ENCODE measurements at places on chromosomes 11 and 22.

DNA sequence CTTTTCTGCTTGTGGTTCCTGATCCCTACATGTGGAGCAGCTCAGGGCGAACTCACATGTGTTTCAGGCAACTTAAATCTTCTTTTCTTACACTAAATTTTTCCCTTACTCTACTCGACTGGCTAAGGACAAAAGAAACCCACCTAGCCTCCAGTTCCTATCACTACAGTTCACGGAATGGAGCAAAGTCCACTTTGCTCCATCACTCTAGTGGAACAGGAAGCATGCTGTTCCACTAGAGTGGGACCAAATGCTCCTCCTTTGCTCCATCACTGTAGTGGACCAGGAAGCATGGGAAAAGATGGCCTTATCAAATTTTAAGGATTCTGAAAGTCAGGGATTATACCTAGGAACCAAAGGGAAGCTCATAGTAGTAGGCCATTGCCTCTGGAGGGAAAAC lies 36.1 kb downstream of the PDE3B start:
- H3K36me3 ChIP-seq: no peaks in the 10 kb centered on the region
- DNase-seq: no peak
- no peak overlapping the region for H3K4me3 ChIP-seq
- H3K27me3 ChIP-seq: no peaks in the 10 kb centered on the region
- peak overlapping the region; percentile 59 for H3K27ac ChIP-seq
- peaks cover 7% of the 10 kb centered on the region for H3K4me1 ChIP-seq

DNA sequence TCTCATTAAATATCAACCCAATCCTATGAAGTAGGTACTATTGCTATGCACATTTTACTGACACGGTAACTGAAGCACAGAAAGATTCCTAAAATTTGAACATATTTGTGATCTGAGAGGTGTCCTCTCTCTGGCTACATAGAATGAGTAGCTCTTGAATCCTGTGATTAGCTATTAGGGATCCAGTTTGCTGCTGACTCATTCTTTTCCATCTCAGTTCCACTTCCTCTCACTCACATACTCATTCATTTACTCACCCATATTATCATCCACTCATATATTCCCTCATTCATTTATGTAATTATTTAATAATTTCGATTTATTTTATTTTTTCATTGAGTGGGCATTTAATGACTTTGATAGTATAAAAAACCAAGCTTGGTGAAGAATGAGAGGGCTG lies 42.7 kb downstream of the OR5B17 start:
- no peak overlapping the region for H3K4me3 ChIP-seq
- no peaks in the 10 kb centered on the region for H3K27me3 ChIP-seq
- DNase-seq: no peak
- H3K4me1 ChIP-seq: no peaks in the 10 kb centered on the region
- no peaks in the 10 kb centered on the region for H3K36me3 ChIP-seq

GRCh38 chr11:70580036-70580805 lies 181.9 kb downstream of the CTTN start:
- H3K36me3 ChIP-seq: no peaks in the 10 kb centered on the region
- H3K4me3 ChIP-seq: no peak overlapping the region

DNA sequence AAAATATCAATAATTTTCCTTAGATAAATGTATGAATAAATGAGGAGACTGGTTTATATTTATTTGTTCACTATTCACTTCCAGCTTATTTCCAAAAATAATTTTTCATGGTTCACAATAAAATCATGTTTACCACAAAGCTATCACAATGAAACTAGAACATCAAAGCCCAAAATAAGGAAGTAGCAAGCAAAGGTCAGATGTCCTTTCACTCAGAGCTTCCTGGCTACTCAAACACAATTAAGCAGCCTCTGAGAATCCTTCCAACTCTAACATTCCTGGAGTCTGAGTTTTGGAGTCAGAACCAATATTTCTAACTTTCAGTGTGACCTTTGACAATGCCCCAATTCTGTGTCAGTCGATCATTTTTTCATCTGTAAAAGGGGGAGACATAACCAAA lies 527.0 kb downstream of the SOX6 start:
- H3K27me3 ChIP-seq: peaks cover 43% of the 10 kb centered on the region
- no peaks in the 10 kb centered on the region for H3K36me3 ChIP-seq
- no peak for DNase-seq
- no peak overlapping the region for H3K4me3 ChIP-seq
- H3K27ac ChIP-seq: no peak overlapping the region

DNA sequence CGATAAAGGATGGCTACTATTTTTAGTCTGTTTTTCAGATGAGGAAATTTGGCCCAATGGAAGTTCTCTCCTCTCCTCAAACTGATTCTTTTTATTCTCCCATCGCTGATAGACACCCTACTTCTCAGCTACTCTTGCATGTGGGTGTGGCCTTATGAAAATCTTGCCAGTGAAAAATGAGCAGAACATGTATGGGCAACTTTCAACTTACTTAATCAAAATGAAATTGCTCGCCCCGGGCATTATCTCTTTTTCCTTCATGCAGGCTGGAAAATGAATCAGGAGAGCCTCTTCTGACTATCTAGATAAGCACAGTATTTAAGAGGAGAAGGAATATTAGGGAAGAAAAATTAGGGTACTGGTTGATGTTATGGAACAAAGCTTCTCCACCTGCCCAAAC lies 2354.7 kb upstream of the RAG2 start:
- no peak overlapping the region for H3K4me3 ChIP-seq
- H3K4me1 ChIP-seq: no peaks in the 10 kb centered on the region
- no peaks in the 10 kb centered on the region for H3K27me3 ChIP-seq
- no peak for DNase-seq

DNA sequence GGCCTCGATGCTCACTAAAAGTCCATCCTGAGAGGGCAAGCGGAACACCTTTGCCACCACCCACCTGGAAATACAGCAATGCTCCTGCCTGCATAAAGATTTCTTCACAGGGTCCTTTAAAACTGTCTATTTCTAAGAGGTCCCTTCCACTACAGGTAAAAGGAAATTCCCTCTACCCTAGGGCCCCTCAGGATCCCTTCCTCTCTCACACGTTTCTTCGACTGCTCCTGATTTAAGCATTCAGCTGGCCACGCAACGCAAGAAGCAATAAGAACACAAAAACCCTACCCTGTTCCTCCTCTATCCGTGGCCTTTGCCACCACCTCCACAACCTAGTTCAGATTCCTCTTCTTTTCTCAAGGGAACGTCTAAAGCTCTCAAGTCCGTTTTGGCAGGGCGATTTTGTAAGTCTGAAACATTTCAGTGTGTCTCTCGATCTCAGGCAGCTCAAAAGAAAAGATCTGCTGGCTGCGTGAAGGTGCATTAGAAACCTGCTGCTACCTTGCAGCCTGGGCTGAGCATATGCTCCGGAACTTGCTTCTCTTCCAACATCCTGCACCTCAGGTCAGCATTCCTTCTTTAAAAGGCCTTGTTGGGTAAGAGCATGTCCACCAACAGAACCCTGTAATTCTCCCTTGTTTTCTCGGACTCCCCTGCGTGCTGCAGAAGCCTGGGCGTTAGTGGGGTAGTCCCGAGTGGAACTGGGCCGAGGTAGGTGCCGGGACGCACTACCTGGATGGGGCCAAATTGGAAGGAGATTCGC lies 1.6 kb downstream of the LGR4 start:
- H3K36me3 ChIP-seq: no peaks in the 10 kb centered on the region
- H3K4me1 ChIP-seq: peaks cover 35% of the 10 kb centered on the region

GRCh38 chr22:28123989-28124766 lies 205.1 kb upstream of the PITPNB start:
- no peaks in the 10 kb centered on the region for H3K36me3 ChIP-seq
- H3K4me1 ChIP-seq: peaks cover 7% of the 10 kb centered on the region
- no peaks in the 10 kb centered on the region for H3K27me3 ChIP-seq
- H3K27ac ChIP-seq: no peak overlapping the region

GRCh38 chr22:46162771-46163556 lies 12.6 kb downstream of the PPARA start:
- H3K27me3 ChIP-seq: no peaks in the 10 kb centered on the region
- H3K4me1 ChIP-seq: no peaks in the 10 kb centered on the region
- H3K4me3 ChIP-seq: no peak overlapping the region
- H3K36me3 ChIP-seq: no peaks in the 10 kb centered on the region

DNA sequence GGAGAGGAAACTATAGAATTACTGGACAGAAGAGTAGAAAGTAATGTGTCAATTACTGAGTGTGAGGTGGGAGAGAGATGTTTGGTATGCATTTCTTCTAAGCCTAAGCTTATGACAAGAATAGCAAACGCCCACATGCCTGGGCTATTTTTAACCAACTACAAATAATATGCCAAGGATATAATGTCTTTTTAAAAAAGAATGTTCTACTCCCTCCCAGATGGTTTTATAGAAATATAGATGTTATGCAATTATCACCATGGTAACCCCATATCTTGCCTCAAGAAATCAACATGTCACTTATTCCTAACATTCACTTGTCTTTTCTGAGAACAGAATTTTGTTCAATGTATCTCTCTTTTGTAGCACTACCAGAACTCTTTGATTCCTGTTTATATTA lies 996.7 kb upstream of the CHORDC1 start:
- H3K27me3 ChIP-seq: no peaks in the 10 kb centered on the region
- no peak overlapping the region for H3K27ac ChIP-seq
- no peak for DNase-seq
- no peak overlapping the region for H3K4me3 ChIP-seq
- H3K36me3 ChIP-seq: no peaks in the 10 kb centered on the region
- no peaks in the 10 kb centered on the region for H3K4me1 ChIP-seq

DNA sequence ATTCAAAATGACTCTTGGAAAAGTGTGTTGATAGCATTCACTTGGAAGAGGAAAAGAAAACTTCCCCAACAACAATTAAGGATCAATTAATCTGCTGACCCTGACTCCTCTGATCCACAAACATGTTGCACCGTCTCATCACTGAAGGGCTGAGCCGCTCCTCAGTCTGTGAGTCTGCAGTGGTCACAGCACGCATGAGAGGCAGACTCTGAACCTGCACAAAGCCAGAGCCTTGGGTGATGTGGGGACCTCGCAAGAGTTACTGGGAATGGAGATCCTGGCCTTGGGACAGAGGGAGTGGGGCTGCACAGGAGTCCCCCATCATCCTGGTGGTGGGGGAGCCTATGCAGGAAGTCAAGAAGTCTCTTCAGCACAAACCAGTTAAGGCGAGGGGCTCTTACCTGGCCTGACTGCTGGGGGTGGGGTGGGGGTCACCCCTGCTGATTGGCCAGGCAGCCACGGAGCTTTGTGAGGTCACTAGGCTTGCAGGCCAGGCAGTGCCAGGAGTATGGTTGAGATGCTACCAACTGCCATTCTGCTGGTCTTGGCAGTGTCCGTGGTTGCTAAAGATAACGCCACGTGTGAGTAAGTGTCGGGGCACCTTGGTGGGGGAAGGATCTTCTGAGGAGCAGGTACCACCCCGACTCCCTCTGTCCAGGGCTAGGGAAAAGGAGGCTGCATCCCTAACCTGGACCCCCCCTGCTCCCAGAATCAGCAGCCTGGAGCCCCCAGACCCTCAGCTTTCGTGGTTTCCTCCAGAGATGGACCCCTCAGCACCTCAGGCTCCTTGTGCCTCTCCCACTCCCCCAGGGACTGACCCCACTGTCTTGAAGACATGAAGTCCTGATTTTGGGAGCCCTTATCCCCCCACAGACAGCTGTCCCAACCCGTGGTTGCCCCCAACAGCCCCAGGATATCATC lies at the start of gene ACR:
Gene ACR, plus strand, starts transcription at position 477 of the 921 bp plus-strand sequence. Its CDS starts 32 bp downstream, at position 509.
- H3K27me3 ChIP-seq: peaks cover 3% of the 10 kb centered on the region
- H3K27ac ChIP-seq: no peak within 1 kb of the TSS

DNA sequence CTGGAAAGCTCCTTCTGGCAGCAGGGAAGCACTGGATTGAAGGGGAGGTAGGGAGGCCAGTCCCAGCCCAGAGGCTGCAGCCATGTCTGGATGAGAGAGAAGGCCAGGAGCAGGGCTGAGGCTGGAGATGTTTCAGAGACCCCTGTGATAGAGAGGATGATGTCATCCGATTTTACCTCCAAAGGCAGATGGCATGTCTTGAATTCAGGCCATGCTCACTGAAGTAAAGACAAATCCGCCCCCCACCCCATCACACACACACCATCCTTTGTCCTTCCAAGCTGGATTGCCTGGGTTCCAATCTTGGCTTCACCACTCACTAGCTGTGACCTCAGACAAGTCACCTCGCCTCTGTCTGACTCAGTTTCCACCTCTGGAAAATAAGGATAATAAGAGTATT lies 47.2 kb downstream of the TP53I11 start:
- no peaks in the 10 kb centered on the region for H3K27me3 ChIP-seq
- no peak overlapping the region for H3K4me3 ChIP-seq
- DNase-seq: no peak
- no peak overlapping the region for H3K27ac ChIP-seq
- no peaks in the 10 kb centered on the region for H3K4me1 ChIP-seq

GRCh38 chr22:41405588-41405987 lies 23.8 kb downstream of the TEF start:
- no peak overlapping the region for H3K4me3 ChIP-seq
- no peaks in the 10 kb centered on the region for H3K36me3 ChIP-seq
- no peaks in the 10 kb centered on the region for H3K27me3 ChIP-seq
- DNase-seq: no peak

- DNase-seq: no peak
- H3K4me3 ChIP-seq: no peak overlapping the region
- H3K27me3 ChIP-seq: no peaks in the 10 kb centered on the region
- peaks cover 36% of the 10 kb centered on the region for H3K36me3 ChIP-seq
- H3K4me1 ChIP-seq: peaks cover 57% of the 10 kb centered on the region
- H3K27ac ChIP-seq: peak overlapping the region; percentile 80
Measured at GRCh38 chr22:31952094-31952401, 7.7 kb downstream of the YWHAH start.

DNA sequence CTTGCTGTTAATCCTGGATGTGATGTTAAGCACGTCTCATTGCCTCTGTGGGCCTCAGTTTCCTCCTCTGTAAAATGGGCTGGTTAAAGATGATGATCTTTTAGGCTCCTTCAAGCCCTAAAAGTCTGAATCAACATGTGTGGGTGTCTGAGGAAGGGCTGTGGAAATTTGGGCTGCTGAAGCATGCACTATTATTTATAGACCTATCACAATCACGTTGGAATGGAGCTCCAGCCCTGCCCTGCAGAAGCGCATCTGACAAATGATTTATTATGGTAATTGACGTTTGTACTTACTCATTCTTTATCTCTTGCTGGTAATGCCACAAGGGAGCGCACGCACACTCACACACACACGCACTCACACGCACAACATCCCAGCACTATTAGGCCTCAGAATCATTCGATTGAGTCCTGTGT lies 20.4 kb downstream of the P2RX3 start:
- no peak overlapping the region for H3K4me3 ChIP-seq

- no peaks in the 10 kb centered on the region for H3K36me3 ChIP-seq
- no peaks in the 10 kb centered on the region for H3K4me1 ChIP-seq
- H3K27me3 ChIP-seq: no peaks in the 10 kb centered on the region
- no peak overlapping the region for H3K4me3 ChIP-seq
Measured at GRCh38 chr11:64059339-64060140, 23.8 kb downstream of the FLRT1 start.

Data from sigmoid colon (tissue), 7 donors.